ENCODE measurements at places on chromosomes 16 and 17. TPM values are rescaled to one million over a fixed set of nuclear protein-coding genes. Genes with fewer than 3 reads are reported as not detected.

The PRR15L gene
- 2.5 TPM for total RNA-seq

GRCh38 chr17:49460401-49460800 is 34.7 kb upstream of the NGFR start:
- no peak for DNase-seq

The CTRB2 gene
- 0.63 TPM for total RNA-seq

- DNase-seq = no peak
Observed at GRCh38 chr16:75485230-75486013, 9.8 kb downstream of the CHST6 start.

The CHST4 gene
- total RNA-seq = 0.56 TPM

The ERN2 gene
- 0.37 TPM for total RNA-seq

DNA sequence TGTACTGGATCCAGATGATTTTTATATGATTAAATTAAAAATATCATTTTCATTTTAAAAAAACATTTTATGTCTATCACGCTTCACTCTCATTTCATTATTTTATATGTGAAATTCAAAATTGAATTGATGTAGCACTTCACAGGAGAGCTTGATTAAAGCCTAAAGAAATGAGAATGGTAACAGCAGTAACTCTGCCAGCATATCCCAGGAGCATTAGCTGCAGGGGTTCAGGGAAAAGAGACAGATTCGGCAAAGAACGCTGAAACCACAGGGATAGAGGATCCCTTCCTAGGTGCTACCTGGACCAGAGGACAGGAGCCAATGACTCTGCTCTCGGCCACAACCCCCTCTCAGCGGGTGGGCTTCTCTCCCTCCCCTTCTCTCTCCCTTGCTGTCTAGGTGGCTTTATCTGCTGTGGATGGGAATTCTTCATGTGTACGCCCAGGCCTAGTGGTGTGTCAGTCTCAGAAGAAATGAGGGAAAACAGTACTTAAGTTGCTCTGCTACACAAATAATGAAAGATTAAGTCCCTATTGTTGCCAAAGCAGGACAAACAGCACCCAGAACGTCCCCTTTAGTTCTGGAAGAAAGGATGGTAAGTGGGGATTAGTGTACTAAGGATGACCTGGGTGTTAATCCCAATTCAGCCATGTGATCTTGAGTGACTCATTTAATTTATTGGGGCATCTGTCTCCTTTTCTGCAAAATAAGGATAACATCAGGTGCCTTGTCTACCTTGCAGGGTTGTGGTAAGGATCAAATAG is 123.3 kb downstream of the CDK5R1 start:
- DNase-seq = no peak

The TBX2 gene
- 29.6 TPM for total RNA-seq

DNA sequence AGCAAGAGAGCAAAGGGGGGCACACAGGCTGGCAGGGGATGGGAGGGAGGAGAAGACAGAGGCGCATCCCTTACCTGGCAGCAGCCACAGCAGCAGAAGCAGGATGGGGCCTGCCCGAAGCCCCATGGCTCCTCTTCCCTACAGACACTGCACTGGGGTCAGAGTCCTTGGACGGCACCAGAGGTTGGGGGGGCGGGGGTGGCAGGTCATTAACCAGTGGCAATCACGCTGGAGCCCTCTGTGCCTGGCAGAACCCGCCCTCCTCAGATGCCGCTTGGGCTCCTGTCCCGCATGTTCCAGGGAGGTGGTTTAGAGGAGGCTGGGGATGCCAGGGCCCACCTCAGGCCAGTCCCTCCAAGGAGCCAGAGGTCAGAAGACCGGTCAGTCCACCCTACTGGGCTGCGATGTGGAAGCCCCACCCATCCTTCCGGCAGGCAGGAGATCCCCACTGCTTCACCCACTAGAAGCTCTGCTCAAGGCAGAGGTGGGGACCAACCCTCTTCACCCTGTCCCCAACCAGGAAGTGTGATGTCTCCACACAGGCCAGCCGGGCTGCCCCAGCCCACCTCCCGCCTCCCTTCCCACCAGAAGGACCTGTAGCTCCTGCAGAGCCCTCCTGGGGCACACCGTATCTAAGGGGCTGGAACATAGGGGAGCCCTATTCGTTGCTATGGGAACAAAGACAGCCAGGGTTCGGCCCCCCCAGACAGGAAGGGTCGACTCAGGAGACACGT is 11.7 kb downstream of the ZG16B start:
- no peak for DNase-seq

DNA sequence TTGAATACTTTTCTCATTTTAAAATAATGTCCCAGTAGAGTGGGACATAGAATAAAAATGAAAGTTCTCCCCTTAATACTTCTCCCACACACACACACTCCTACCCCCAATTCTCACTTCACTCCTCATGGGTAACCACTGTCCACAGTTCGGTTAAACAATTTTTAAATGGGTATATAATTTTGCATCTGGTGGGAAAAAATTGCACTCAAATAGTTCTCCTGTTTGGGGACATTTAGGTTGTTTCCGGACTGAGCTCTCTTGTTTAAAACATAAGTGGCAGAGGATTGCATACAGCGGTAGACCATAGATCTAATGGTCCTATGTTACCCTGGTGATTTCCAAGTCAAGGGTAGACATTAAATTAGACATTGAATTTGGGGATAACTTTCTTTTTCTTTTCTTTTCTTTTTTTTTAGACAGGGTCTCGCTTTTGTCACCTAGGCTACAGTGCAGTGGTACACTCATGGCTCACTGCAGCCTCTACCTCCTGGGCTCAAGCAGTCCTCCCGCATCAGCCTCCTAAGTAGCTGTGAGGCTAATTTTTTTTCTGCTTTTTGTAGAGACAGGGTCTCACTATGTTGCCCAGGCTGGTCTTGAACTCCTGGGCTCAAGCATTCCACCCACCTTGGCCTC is 138.3 kb downstream of the SOCS1 start:
- no peak for DNase-seq

The TAT gene
- total RNA-seq = 2.9 TPM

GRCh38 chr16:14249291-14250032 is 178.3 kb downstream of the MRTFB start:
- peak; percentile 62 for DNase-seq
